Smooth muscle cell of bladder (primary cell): ENCODE measurements at places on chromosomes 12 and 14. TPM values are rescaled to one million over a fixed set of nuclear protein-coding genes. Genes with fewer than 3 reads are reported as not detected.

PLCZ1 gene
- not detected in 2 replicates for total RNA-seq

PPP2R5C gene
- total RNA-seq = 80.6 and 82.6 TPM in 2 replicates

GLT1D1 gene
- not detected in 2 replicates for total RNA-seq

RILPL1 gene
- total RNA-seq = 5.0 and 9.5 TPM in 2 replicates

KERA gene
- total RNA-seq = not detected in 2 replicates

SELPLG gene
- total RNA-seq = 0.85 and 2.0 TPM in 2 replicates

BHLHE41 gene
- 0.43 and 2.5 TPM in 2 replicates for total RNA-seq

CIDEB gene
- 1.00 and 1.8 TPM in 2 replicates for total RNA-seq

SLC6A12 gene
- total RNA-seq = under 0.01 TPM in 1 of 2 replicates, not detected in the other

ITGA7 gene
- total RNA-seq = 1.8 and 2.7 TPM in 2 replicates

TPPP2 gene
- not detected in 2 replicates for total RNA-seq

FBLN5 gene
- total RNA-seq = 35.4 and 46.7 TPM in 2 replicates

CARMIL3 gene
- under 0.01 TPM in 2 replicates for total RNA-seq

PSMA6 gene
- total RNA-seq = 205 and 262 TPM in 2 replicates

TAS2R31 gene
- total RNA-seq = 2.4 and 3.7 TPM in 2 replicates

KLRF2 gene
- total RNA-seq = not detected in 2 replicates

TSPAN11 gene
- 0.18 and 1.1 TPM in 2 replicates for total RNA-seq

SMCO2 gene
- total RNA-seq = 0.14 TPM in 1 of 2 replicates, not detected in the other

TMEM30B gene
- total RNA-seq = 0.14 and 0.28 TPM in 2 replicates

EML5 gene
- under 0.01 TPM in 2 replicates for total RNA-seq

KDM2B gene
- 16.9 and 22.2 TPM in 2 replicates for total RNA-seq

ZNF384 gene
- total RNA-seq = 6.8 and 10.4 TPM in 2 replicates

TPCN1 gene
- total RNA-seq = 16.9 and 26.6 TPM in 2 replicates

GPR162 gene
- total RNA-seq = 2.8 and 3.0 TPM in 2 replicates

MSRB3 gene
- 29.0 and 43.9 TPM in 2 replicates for total RNA-seq

NUAK1 gene
- total RNA-seq = 17.9 and 25.8 TPM in 2 replicates

ANKRD33 gene
- 0.09 TPM in 1 of 2 replicates, not detected in the other for total RNA-seq

CLEC14A gene
- 1.1 and 3.6 TPM in 2 replicates for total RNA-seq

SPX gene
- total RNA-seq = under 0.01 and 0.18 TPM in 2 replicates

CACNA2D4 gene
- 0.43 and 0.55 TPM in 2 replicates for total RNA-seq

GYS2 gene
- not detected in 2 replicates for total RNA-seq

OTX2 gene
- total RNA-seq = not detected in 2 replicates

PIWIL1 gene
- not detected in 2 replicates for total RNA-seq

VPS29 gene
- total RNA-seq = 35.4 and 55.4 TPM in 2 replicates
